ENCODE measurements at places on chromosomes 3 and 15.

- no peak for DNase-seq
Observed at GRCh38 chr15:101167753-101168462, 83.9 kb downstream of the CHSY1 start.

DNA sequence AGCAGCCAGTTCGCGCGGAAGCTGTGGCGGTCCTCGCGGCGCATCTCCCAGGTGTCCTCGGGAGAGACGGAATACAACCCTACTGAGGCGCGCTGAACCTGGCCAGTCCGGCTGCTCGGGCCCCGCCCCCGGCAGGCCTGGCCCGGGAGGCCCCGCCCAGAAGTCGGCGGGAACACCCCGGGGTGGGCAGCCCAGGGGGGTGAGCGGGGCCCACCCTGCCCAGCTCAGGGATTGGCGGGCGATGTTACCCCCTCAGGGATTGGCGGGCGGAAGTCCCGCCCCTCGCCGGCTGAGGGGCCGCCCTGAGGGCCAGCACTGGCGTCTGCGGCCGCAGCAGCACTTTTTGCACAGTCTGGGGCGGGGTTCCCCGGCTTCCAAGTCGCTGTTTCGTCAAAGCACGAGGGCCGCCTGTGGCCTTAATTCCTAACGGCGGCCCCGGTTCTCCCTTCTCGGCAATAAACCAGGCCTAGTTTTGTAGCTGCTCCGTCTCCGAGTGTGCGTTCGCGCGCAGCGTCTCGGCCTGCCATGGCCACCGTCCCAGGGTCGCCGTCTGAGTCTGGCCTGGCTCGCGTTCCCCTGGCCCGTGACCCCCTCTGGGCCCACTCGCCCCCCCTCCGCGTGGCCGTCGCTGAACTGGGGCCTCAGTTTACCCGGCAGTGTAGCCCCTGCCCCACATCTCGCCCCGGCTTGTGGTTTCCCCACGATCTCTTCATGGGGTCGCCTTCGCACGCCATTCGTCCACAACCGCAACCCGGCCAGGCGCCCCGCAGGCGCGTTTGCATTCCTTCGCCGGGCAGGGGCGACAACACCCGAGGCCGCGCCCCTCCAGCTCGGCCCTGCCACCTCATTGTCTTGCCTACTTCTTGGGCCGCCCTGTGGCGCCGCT is 30.0 kb downstream of the NBEAL2 start:
- DNase-seq: peak; percentile 90

DNA sequence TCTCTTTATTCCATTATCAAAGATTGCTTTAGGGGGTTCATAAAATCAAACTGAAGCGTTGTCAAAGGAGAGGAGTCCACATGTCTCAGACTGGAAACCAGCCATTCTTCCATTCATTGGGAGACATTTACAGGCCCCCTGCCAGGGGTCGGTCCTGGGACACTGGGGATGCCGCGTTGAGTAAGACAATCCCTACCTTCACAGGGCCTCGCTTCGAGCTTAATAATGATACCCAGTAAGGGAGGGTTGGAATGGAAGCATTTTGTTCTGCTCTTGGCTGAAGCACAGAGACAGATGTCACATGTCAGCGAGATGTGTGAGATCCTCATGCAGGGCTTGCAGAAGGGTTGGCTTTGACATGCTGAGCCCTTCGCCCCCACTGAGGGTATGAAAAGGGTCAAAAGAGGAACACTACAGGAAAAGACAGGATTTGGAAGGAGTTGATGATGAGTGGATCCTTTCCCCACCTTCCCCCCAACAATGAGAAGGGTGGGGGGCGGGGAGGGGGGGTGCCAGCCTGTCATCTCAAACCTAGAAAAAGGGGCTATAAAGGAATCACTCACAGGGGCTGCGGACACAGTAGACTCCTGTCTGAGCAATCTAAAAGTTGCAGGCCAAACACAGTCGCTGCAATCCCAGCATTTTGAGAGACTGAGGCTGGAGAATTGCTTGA is 25.6 kb upstream of the ARL8B start:
- DNase-seq: no peak

DNA sequence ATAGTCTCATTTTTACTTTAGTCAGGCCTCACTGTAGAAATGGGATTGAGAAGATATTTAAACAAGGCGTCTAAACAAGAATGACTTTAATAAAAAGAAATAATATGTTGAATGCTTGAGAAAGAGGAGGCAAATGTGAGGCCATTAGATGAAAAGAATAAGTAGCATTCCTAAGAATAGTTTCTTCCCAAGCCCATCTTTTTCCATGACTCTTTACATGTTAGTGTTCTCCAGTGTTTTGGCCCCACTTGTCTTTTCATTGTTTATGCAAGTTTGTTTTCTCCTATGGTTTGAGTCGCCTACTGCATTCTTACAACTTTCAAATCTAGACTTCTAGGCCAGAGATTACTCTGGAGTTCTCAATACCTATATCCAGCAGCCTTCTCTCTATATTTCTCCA is 39.0 kb downstream of the TSC22D2 start:
- DNase-seq: no peak

- no peak for DNase-seq
Observed at GRCh38 chr3:176978441-176978840, 218.8 kb downstream of the TBL1XR1 start.

- no peak for DNase-seq
Observed at GRCh38 chr3:194235160-194235559, 99.2 kb downstream of the HES1 start.

- peak; percentile 15 for DNase-seq
Observed at GRCh38 chr3:49930922-49931321, 1.3 kb upstream of the MON1A start.

- no peak for DNase-seq
Observed at GRCh38 chr3:137464341-137464740, 299.8 kb upstream of the SOX14 start.

- DNase-seq: no peak
Observed at GRCh38 chr3:172892158-172892557, 141.6 kb downstream of the ECT2 start.

GRCh38 chr3:66393333-66394005 is 107.4 kb downstream of the LRIG1 start:
- no peak for DNase-seq

- DNase-seq: no peak
Observed at GRCh38 chr3:15331072-15331605, 1.2 kb downstream of the SH3BP5 start.

DNA sequence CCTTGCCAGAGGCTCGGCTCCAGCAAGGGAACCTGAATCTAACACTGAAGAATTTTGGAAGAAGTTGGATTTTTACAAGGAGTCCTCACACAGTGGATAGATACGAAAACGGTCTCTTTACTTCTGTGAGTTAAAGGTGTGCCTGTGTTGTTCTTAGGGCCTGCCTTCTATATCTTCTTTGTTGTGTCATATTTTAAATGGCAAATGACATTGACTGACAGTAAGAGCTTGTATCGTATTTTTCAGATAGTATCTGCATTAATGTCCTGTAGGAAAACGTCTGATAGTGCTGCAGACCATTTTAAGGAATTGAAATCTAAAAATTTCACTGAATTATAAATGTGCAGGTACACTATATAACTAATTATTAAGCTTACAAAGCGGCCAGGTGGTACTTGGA is 56.3 kb downstream of the PTPRG start:
- DNase-seq: no peak

DNA sequence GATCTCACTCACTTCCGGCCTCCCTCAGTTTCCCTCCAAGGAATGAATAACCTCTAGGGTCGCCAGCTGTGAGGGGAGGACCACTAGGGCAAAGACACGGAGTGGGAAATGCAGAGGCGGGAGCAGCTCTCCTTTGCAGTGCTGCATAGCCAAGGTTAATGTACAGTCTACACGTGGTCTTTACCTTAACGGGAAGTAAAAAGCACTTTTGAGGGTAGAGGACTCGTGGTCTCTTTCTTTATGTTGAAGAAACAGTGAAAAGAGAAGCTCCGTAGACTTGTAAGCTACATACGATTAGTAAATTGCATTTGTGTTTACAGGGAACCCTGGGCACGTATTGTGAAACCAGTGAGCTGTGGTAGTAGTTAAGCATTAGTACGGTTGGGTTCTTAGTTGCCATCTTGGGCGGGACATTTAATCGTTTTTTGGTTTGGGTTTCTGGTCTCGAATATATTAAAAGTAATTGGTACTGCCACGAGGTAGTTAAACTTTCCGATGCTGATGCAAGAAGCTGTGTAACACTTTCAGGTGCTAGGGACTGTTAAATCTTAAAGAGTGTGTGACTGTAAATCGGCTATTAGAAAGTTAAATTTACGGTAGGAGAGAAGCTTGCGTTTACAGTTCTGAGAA is 828 bp downstream of the U2SURP start:
- DNase-seq: peak; percentile 60
